ENCODE measurements at places on chromosomes 12 and 14.

- no peak for DNase-seq
Observed at GRCh38 chr12:915090-915489, 34.4 kb downstream of the RAD52 start.

- DNase-seq: peak; percentile 10
Observed at GRCh38 chr12:25557830-25558436, 4.8 kb upstream of the LMNTD1 start.

- no peak for DNase-seq
Observed at GRCh38 chr14:104175041-104175440, 36.7 kb downstream of the KIF26A start.

DNA sequence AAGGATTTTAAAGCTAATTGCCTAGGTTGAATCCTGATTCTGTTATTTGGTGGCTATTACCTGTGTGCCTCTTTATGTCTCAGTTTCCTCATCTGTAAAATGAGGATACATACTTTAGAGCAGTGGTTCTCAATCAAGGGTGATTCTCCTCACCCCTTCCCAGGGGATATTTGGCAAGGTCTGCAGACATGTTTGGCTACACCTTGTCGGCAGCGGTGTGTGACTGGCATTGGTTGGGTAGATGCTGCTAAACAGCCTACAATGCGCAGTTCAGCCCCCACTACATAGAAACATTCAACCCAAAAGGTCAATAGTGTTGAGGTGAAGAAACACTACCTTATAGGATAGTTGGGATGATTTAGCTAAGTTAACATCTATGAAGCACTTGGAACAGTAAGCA lies 23.4 kb downstream of the LDHB start:
- DNase-seq: no peak

DNA sequence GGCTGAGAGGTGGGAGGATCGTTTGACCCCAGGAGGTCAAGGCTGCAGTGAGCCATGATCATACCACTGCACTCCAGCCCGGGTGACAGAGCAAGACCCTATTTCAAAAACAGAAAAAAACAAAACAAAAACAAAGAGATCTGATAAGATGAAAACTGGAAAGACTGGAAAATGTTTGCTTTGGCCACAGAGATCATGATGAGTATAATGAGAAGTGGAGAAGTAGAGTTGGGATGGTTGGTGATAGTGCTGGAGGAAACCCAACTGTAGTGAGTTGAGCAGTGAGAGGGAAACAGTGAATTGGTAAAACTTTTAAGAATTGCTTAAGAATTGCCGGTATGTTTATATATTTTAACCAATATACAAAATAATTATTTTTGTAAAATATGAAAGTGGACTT lies 39.2 kb downstream of the MON2 start:
- no peak for DNase-seq

GRCh38 chr12:64383675-64384074 lies 6.9 kb downstream of the C12orf56 start:
- DNase-seq: no peak

DNA sequence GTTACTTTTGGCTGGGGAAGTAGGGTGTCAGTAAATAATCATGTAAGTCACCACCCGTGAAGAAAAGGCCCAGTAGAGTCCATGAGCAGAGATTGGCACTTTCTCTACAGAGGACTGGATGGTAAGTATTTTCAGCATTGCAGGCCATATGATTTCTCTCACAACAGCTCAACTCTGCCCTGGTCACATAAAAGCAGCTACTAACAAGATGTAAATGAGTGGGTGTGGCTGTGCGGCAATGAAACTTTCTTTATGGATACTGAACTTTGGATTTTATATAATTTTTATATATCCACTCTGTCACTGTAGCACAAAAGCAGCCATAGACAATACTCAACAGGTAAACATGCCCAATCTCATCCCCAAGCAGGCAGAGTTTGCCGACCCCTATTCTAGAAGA lies 343.6 kb downstream of the GLT1D1 start:
- no peak for DNase-seq

GRCh38 chr14:90319173-90319572 lies 12.6 kb downstream of the NRDE2 start:
- no peak for DNase-seq

DNA sequence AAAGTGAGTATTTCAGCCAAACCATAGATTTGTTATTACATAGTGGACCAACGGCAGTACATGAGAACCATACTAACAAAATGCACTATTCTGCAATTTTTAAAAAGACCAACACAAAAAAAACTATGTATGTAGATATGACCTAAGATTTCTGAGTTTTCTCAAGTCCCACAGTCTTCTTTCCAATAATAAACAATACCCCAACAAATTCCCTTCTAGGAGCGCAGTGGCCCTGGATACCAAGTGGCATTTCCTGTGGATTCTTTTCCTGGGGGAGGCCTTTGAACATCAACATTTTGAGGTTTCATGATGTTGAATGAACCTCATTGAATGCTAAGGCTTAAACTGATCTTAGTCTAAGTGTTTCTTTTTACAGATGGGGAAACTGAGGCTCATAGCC lies 210.5 kb downstream of the BCAT1 start:
- DNase-seq: no peak

GRCh38 chr12:69046363-69046762 lies 113.4 kb upstream of the CPM start:
- no peak for DNase-seq

GRCh38 chr14:70804556-70805162 lies 4.7 kb downstream of the MAP3K9 start:
- DNase-seq: no peak

DNA sequence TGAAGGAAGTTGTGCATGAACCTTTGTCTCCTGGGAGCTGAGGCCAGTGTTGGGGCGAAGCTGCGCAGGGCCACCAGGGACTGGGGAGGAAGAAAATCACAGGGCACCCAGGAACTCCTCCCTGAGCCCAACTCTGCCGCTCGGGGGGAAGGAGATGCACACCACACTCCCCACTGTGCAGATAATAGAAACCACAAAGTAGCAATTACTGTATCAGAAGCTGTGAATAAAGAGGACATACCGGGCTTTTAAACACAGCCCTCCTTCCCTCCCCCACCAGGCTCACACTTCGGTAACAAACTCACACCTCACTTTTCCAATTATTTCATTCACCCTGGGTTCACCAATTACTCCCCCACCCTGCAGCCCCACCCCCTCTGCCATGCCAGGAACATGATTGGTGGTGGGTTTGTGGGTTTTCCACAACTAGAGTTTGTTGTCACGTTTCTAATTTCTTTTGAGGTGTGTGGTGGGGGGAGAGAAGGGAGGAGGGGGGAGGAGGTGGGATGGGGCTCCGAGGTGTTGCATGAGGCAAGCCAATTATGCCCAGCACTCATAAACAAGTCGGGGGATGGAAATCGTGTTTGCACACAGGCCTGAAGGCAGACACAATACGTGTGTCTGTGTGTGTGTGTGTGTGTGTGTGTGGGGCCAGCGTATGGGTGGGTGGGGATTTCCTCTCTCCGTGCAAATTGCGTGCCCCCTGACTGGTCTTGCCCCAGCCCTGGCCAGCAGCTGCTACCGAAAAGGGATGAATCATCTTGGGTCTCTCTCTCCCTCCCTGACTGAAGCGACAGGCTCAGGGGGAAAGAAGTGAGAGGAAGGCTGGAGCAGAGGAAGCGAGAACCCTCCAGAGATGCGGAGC lies 103.3 kb downstream of the RBM19 start:
- peak; percentile 25 for DNase-seq

DNA sequence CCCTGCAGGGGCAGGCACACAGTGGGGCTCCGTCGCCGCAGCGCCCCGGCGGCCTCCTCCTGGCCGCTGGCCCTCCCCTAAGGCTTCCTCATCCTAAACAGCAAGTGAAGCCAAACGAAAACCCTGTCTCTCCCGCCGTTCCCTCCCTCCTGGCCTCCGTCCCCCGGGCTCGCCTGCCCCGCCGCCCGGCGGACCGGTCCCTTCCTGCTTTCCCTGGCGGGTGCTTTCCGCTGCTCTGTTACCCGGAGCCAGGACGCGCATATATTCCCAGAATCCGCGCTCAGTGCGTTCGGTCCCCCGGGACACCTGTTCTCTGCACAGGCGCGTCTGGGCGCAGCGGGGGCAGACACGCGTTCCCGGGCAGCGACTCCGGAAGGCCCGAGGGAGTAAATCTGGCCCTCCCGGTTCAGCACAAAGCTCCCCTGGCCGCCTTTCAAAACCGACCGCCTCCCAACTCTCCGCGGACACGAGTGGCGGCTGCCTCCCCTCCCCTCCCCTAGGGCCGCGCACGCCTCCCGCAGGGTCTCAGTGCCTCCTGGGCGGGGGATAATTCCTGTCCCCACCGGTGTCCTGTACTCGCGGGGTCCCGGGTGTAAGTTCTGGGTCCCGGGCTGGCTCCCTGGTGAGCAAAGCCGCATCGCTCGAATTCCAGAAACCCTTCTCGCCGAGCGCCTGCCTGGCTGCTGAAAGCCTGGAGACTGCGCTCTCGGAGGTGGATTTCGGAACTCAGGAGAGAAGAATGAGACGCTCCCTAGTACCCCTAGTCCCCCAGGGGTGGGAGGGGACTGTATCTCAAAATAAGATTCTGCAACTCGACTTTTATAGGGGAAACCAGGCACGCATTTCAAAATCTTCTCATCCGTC lies 21.4 kb upstream of the CEP170B start:
- DNase-seq: no peak

- DNase-seq: no peak
Observed at GRCh38 chr12:66032739-66033138, 97.8 kb downstream of the LLPH start.

GRCh38 chr12:98869886-98870503 lies 224.9 kb downstream of the APAF1 start:
- DNase-seq: no peak

DNA sequence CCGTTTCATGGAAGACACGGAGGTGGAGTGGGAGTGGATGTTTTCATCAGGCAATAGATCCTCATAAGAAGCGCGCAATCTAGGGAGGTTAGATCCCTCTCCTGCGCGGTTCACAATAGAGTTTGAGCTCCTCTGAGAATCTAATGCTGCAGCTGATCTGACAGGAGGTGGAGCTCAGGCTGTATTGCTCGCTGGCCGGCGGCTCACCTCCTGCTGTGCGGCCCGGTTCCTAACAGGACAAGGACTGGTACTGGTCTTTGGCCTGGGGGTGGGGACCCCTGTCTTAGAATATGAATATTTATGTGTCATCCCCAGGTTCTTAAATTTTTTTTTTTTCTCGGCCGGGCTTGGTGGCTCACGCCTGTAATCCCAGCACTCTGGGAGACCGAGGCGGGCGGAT lies 36.7 kb downstream of the PRICKLE1 start:
- no peak for DNase-seq

- DNase-seq: no peak
Observed at GRCh38 chr12:22740656-22741355, 115.8 kb downstream of the ETNK1 start.

DNA sequence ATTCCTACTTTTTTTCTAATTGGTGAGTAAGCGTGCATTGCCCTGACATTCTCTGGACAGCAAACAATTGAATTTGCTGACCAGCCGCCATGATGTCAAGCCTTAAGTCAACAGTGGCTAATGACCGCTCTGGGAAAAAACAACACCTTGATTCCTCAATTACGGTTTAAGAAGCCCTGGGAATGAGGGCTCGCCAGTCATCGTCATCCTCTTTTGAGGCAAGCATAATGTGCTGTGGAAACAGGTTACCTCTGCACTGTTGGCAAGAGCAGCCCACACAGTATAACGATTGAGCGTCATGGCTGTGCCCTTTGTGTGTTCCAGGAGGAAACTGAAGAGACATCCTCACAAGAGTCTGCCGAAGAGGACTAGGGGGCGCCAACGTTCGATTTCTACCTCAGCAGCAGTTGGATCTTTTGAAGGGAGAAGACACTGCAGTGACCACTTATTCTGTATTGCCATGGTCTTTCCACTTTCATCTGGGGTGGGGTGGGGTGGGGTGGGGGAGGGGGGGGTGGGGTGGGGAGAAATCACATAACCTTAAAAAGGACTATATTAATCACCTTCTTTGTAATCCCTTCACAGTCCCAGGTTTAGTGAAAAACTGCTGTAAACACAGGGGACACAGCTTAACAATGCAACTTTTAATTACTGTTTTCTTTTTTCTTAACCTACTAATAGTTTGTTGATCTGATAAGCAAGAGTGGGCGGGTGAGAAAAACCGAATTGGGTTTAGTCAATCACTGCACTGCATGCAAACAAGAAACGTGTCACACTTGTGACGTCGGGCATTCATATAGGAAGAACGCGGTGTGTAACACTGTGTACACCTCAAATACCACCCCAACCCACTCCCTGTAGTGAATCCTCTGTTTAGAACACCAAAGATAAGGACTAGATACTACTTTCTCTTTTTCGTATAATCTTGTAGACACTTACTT lies 138.9 kb downstream of the HMGA2 start:
- peak; percentile 5 for DNase-seq

DNA sequence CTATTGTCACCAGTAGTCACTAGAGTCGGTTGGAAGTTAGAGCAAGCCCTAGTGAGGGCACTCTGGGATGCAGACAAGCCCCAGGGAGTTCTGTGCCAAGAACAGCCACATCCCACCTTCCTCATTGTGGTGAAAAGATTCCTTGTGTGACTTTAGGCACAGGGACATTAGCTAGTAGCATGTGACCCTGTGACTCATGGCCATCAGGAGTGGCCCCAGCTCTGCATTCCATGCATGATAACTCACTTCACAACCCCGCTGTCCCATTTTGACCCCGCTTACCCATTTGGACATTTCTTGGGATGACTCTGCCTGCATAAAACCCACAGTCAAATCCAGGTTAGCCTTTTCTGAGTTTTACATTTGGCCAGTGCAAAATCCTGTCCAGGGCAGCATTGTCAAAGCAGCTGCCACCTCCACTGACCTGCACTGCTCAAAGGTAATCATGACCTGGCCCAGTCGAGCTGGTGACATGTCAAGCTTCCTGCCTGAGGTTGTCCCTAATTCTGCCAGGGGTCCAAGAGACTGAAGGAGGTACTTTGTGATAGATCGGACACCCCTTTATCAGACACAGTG lies 430.5 kb downstream of the DPF3 start:
- DNase-seq: no peak

GRCh38 chr14:90058876-90059458 lies 2.8 kb upstream of the KCNK13 start:
- DNase-seq: no peak

DNA sequence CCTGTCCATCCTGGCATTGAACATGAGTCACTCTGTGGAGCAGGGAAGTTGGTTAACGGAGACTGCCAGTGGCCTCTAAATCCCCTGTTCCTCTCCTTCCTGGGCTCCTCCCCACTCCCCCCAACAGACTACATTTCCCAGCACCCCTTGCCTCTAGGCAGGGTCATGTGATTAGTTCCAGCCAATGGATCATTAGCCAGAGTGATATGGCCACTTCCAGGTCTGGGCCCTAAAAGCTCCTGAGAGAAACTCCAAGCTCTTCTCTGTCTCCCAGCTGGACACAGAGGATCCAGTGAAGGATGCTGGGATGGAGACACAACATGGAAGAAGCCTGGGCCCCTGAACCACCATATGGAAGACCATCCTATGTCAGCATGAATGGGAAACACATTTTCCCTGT lies 54.4 kb upstream of the RFLNA start:
- DNase-seq: peak; percentile 50
